ENCODE measurements at places on chromosomes 12 and 14. TPM values are rescaled to one million over a fixed set of nuclear protein-coding genes. Genes with fewer than 3 reads are reported as not detected.

The PRH2 gene
- total RNA-seq, result not detected

The SYNE3 gene
- 1.0 TPM for total RNA-seq

The ADAMTS20 gene
- total RNA-seq, result not detected

The RPS29 gene
- total RNA-seq, result 3,450 TPM

The GRIP1 gene
- 2.1 TPM for total RNA-seq

The UBE3B gene
- total RNA-seq, result 13.9 TPM

The TAS2R9 gene
- not detected for total RNA-seq

The TMEM229B gene
- total RNA-seq, result 0.24 TPM

The TMCC3 gene
- total RNA-seq, result 1.4 TPM

The SIX1 gene
- total RNA-seq, result 7.1 TPM

The DAO gene
- not detected for total RNA-seq

The P2RX2 gene
- not detected for total RNA-seq

The CLEC2A gene
- total RNA-seq, result not detected

All from A549 treated with dexamethasone at 1 μM for 4 hours (cell line).